CD4-positive, alpha-beta T cell treated with Interleukin-1 beta for 1 hour (primary cell): ENCODE measurements at places on chromosomes 12 and 14.

GRCh38 chr12:122371475-122372045 lies 50.9 kb downstream of the CLIP1 start:
- DNase-seq: no peak

GRCh38 chr12:54601841-54602240 lies 13.4 kb upstream of the PPP1R1A start:
- DNase-seq: no peak

DNA sequence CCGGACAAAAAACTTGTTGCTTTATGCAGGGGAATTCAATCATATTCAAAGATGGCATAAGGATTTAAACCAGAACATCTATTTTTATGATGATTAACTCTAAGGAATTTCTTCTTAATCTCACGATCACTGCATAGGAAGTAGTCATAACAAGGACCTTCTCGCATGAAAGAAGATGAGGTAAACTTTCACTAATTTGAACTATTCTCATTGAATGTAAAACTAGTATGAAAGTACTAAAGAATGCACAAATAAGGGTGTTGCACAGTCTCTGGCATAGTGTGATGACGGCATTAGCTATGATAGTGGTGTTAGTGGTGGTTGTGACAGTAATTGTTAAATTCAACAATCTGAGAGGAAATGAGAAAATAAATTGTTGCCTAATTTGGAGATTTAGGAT lies 280.0 kb downstream of the SLC6A15 start:
- no peak for DNase-seq

DNA sequence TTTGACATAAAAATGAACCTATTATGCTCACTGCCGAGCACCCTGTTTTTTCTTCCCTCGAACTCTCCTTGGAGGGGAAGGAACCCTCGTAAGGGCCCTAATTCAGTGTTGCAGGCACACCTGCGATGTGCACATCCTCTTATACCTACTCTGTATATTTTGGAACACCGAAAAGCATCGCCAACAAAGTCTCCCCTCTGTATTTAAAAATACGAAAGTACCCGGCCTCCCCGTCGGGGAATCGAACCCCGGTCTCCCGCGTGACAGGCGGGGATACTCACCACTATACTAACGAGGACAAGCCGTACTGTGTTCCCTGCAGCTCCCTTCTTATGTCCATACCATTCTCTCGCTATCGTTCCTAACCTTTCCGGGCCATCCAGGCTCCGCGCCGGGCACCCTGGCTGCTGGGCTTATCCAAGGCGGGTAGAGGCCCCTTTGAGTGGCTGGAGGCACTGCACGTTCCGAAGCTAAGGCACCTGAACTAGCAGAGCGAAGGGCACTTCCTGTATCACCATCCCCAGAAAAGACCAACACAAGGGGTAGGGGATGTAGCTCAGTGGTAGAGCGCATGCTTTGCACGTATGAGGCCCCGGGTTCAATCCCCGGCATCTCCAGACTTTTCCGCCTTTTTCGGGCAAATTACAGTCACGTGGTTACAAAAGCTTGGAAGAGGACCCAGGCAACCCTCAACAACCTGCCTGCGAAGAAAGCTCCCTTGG lies 25.1 kb upstream of the UBC start:
- DNase-seq: peak; percentile 87

DNA sequence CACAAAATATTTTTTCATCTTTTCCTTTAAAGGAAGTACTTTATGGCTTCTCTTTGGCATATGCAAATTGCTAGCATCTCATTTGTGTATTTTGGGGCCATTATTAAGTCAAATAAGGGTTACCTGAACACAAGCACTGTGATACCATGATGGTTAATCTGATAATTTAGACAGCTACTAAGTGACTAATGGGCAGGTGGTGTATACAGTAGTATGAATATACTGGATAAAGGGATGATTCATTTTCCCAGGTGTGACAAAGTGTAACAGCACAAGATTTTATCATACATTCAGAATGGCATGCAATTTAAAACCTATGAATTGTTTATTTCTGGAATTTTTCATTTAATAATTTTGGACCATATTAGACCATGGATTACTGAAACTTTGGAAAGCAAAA lies 27.2 kb upstream of the ANO4 start:
- DNase-seq: no peak

DNA sequence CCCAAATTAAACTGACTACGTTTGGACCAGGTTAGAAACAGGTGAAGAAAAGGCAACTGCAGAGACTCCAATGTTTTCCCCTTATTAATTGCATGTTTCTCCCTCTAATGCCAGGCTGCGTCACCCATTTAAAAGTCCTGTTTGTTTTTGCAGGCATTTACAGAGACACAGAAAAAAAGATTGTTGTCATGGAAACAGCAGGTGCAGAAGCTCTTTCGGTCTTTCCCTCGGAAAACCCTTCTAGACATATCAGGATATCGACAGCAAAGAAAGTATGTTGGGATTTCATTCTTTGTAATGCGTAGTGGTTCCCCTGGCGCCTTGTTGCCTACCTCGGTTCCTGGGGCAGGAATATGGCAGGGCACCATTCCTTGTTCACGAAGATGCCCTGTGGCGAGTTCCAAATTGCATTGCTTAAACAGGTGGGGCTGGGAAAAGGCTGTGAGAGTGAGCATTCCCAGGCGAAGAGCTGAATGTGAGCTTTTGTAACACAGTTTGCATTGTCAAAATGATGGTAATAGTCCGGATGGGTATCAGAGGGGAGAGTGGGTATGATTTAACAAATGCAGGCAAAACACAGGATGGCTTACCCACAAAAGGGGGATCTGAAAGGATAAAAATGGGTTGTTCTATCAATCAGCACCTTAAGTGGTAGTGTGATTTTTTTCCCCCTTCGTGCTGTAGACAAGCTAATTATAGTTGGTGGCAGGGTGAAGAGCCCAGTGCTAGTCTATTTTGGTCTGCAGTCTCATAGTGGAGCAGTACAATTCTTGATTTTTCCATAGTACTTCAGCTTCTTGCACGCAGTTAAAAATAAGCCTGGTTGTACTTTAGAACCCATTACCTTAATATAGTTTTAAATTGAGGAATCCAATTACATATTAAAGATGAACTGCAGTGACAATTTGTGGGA lies 132.4 kb downstream of the GCH1 start:
- DNase-seq: no peak

GRCh38 chr12:50859621-50860310 lies 17.0 kb downstream of the TMPRSS12 start:
- no peak for DNase-seq

GRCh38 chr14:58408681-58409215 lies 13.0 kb downstream of the TOMM20L start:
- DNase-seq: no peak

GRCh38 chr14:38127784-38128183 lies 79.9 kb upstream of the SSTR1 start:
- no peak for DNase-seq

DNA sequence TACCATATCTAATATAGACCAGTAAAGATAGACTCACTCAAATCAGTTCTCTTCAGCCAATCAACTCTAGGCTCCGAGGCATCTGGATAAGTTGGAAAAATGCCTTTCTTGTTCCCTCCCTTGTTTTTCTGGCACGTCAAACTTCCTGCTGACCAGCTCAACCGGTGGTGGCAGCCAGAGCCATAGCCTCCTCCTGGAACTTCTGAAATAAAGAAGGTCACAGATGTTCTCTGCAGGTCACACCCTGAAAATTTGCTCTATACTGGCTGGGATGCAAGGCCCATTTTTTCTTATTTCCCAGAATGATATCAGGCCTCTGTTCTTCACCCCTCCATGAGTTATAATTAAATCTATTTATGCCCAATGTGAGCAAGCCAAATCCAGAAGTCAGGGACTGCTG lies 81.9 kb downstream of the BMP4 start:
- no peak for DNase-seq

GRCh38 chr12:67302162-67302561 lies 33.0 kb downstream of the CAND1 start:
- no peak for DNase-seq

DNA sequence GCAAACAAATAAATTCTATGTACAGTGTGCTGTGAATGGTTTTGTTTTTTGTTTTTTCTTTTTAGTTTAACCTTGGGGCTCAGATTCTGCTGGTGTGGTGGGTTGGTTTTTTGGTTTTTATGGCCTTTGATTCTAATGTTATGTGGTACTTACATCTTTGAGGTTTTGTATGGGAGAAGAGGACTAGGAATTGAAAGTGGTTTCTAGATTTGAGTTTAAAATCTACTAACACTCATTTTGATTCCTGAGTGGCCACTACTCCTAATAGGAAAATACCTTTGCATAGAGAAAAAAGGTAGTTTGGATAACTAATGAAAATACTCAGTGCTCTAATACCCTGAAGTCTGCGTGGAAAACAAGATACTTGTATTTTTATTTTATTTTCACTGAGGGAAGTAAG lies 137.7 kb downstream of the MON2 start:
- DNase-seq: peak; percentile 27
